Activated CD4-positive, alpha-beta memory T cell treated with anti-CD3 and anti-CD28 coated beads for 36 hours (primary cell): ENCODE measurements at places on chromosomes 3 and 15.

- H3K36me3 ChIP-seq: no peaks in the 10 kb centered on the region
- DNase-seq: no peak
- no peak overlapping the region for H3K27ac ChIP-seq
Measured at GRCh38 chr15:52706091-52706490, 26.9 kb upstream of the ATOSA start.

- no peak overlapping the region for H3K27ac ChIP-seq
- H3K4me3 ChIP-seq: no peak overlapping the region
- no peaks in the 10 kb centered on the region for H3K36me3 ChIP-seq
- no peaks in the 10 kb centered on the region for H3K4me1 ChIP-seq
- no peak for DNase-seq
Measured at GRCh38 chr3:107045791-107046190, 331.4 kb upstream of the CCDC54 start.

DNA sequence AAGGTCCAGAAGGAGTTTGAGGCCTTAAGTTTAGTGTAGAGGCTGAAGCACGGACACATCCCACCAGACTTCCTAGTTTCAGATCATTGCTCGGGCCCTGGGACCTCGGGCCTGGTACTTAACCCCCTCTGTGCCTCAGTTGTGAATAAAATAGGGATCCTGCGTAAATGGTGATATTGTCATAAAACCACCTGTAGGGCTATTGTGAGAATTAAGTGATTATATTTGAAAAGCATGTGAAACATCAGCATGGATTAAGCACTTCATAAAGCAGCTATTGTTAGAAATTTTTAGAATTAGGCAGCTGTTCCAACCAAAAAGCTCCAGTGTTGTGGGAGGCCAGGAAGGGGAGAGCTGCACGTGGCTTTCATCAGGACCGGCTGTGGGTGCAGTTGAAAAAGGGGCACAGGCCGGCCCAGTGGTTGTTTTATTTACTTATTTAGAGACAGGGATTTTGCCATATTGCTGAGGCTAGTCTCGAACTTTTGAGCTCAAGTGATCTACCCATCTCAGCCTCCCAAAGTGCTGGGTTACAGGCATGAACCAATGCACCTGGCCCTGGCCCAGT lies 4.4 kb downstream of the RCCD1 start:
- peaks cover 32% of the 10 kb centered on the region for H3K36me3 ChIP-seq
- DNase-seq: no peak
- no peak overlapping the region for H3K4me3 ChIP-seq
- H3K27me3 ChIP-seq: no peaks in the 10 kb centered on the region
- H3K4me1 ChIP-seq: peaks cover 12% of the 10 kb centered on the region

GRCh38 chr3:41102053-41102556 lies 97.2 kb upstream of the CTNNB1 start:
- no peak overlapping the region for H3K27ac ChIP-seq
- H3K36me3 ChIP-seq: no peaks in the 10 kb centered on the region
- no peaks in the 10 kb centered on the region for H3K27me3 ChIP-seq
- H3K4me1 ChIP-seq: no peaks in the 10 kb centered on the region
- no peak for DNase-seq

- H3K36me3 ChIP-seq: peaks cover 7% of the 10 kb centered on the region
- H3K4me1 ChIP-seq: peaks cover 13% of the 10 kb centered on the region
- no peak overlapping the region for H3K4me3 ChIP-seq
Measured at GRCh38 chr15:50044406-50044805, 74.6 kb downstream of the ATP8B4 start.

GRCh38 chr3:122081543-122082247 lies 26.5 kb downstream of the CD86 start:
- peaks cover 10% of the 10 kb centered on the region for H3K27me3 ChIP-seq
- peaks cover 31% of the 10 kb centered on the region for H3K4me1 ChIP-seq
- no peak overlapping the region for H3K4me3 ChIP-seq
- no peak overlapping the region for H3K27ac ChIP-seq

DNA sequence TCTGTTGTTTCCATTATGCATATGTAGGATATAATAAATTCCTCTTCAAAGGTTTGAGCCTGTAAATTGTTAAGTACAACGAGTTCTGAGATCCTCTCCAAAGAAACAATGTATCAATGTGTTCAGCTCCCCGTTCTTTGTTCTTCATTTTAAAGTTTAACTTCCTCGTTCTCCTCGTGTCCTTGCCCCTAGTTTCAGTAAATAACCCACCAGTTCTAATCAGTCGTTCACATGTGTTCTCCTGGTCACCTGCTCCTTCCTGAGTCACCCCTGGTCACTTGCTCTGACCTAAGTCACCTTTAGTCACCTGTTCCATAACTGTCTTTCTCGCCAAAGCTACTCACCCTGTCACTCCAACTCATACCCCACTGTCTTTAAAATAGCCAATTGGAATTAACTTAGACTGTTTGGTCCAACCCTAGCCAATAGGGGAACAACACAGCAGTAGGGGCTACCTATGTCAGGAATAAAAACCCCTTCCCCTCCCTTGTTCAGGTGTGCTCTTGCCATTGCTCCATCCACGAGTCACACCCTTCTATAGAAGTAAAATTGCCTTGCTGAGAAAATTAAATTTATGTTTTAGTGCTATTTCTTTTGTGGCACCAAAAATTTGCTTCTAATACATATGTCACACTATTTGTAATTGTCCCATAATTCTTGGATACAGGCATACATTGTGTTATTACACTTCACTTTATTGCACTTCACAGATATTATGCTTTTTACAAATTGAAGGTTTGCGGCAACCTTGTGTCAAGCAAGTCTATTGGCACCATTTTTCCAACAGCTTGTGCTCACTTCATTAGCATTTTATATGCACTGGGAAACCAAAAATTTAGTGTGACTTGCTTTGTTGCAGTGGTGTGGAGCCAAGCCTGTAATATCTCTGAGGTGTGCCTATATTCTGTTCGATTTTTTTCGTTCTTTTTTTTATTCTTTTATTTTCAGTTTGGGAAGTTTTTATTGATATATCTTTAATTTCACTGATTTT lies 15.3 kb upstream of the MCF2L2 start:
- peaks cover 13% of the 10 kb centered on the region for H3K4me1 ChIP-seq
- no peaks in the 10 kb centered on the region for H3K27me3 ChIP-seq
- DNase-seq: no peak

DNA sequence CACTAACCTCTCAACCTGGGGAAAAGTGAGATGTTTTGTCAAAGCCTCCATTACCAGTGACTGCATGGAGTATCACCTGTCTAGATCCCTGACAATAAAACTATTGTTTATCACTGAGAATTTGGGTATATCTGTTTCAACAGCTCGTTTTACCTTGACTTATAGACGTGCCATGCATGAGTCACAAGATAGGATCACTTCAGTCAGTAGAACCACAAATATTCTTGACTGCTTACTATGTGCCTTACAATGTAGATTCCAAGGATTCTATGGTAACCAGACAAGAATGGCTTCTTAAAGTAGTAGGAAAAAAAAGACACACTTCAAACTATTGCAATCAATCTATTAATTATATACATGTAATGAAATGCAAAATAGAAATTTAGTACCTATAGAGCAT lies 55.7 kb upstream of the GRM7 start:
- H3K4me1 ChIP-seq: no peaks in the 10 kb centered on the region
- no peaks in the 10 kb centered on the region for H3K27me3 ChIP-seq
- H3K27ac ChIP-seq: no peak overlapping the region
- DNase-seq: no peak
- no peaks in the 10 kb centered on the region for H3K36me3 ChIP-seq

- no peaks in the 10 kb centered on the region for H3K36me3 ChIP-seq
- no peak overlapping the region for H3K4me3 ChIP-seq
- DNase-seq: no peak
- H3K27me3 ChIP-seq: no peaks in the 10 kb centered on the region
- H3K4me1 ChIP-seq: no peaks in the 10 kb centered on the region
Measured at GRCh38 chr15:95032156-95032555, 800.8 kb downstream of the MCTP2 start.

DNA sequence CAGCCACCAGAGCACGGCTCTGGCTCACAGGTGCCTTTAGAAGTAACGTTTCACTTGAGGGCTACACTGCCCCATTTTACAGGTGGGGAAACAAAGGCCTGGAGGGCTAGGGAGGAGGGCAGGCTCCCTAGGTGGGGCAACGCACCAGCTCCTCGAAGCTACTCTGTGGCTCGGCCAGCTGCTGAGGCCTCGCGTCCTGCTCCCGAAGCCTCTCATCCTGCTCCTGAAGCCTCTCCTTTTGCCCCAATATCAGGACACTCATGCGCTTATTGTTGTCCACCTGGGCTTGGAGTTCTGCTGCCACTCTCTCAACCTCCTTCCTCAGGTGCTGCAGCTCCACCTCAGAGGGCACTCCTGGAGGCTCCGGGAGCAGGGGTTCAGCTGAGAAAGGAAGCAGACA lies 28.2 kb upstream of the OR4F6 start:
- no peaks in the 10 kb centered on the region for H3K27me3 ChIP-seq
- no peaks in the 10 kb centered on the region for H3K4me1 ChIP-seq
- peaks cover 2% of the 10 kb centered on the region for H3K36me3 ChIP-seq
- H3K27ac ChIP-seq: no peak overlapping the region

DNA sequence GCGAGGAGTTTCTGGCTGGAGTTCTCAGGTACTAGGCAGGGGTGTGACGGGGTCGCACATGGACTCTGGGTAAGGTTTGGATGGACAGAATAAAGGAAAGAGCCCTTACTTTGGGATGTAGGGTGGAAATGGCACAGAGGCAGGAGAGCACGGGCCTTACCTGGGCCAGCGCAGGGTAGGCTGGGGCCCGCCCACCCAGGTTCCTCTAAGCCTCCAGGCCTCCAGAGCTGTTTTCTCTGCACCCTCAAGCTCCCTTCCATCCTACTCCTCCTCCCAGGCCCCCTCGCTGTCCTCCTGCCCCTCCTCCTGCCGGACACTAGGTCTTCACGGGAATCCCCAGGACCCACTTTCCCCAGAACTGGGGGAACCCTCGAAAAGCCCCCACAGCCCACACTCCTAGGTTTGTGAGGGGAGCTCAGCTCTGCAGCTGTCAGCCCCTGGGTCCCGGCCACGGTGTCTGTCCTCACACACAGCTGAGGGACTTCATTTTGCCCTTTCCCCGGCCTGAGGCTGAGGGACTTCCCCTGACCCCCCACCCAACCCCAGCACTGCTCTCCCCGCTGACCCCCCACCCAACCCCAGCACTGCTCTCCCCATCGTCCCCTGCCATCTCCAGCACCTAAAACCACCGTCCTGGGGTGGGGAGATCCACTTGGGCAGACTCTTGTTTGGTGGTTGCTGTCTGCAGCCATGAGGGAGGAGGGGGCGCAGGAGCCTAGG lies 53.0 kb upstream of the PCSK6 start:
- no peak for DNase-seq
- H3K27me3 ChIP-seq: peaks cover 6% of the 10 kb centered on the region
- H3K27ac ChIP-seq: no peak overlapping the region
- H3K4me3 ChIP-seq: no peak overlapping the region
- peaks cover under 1% of the 10 kb centered on the region for H3K36me3 ChIP-seq

DNA sequence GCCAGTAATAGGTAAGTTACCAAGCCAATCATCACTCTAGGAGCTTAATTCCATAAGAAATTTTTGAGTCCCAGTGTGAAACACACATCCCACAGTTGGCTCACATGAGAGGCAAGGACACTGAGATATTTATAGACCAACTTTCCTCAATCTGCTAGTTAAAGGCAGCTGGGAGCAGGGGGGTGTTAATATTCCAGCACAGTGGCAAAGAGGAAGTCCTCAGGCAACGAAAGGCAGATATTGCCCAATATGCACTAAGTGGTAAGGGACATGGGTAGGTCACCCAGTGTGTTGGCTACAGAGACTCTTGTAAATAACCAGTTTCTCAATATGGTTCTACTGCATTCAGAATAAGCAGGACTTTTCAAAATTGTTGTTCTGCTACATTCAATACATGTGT lies 61.0 kb downstream of the TOP2B start:
- H3K4me1 ChIP-seq: peaks cover 4% of the 10 kb centered on the region
- H3K27ac ChIP-seq: peak overlapping the region; percentile 42
- DNase-seq: no peak
- H3K4me3 ChIP-seq: no peak overlapping the region
- H3K36me3 ChIP-seq: peaks cover 23% of the 10 kb centered on the region

DNA sequence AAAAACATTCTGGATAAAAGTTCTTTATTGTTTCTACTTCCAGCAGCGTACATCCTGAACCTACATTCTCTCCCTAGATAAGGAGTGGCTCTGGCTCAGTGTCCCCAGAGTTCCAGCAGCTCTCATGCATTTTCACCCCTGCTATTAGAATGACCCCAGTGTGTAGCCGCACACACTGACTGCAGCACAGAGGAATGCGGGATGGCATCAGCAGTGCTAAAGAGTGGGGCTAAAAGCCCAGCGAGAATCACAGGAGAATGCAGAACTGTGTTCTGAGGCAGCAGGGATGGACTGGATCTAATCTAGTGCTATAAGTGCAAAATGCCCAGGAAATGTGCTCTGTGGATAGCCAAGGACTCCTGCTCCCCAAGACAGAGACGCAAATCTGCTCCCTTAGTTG lies 66.4 kb upstream of the TJP1 start:
- H3K4me1 ChIP-seq: no peaks in the 10 kb centered on the region
- no peak overlapping the region for H3K4me3 ChIP-seq
- DNase-seq: no peak
- peaks cover 10% of the 10 kb centered on the region for H3K27me3 ChIP-seq
- no peak overlapping the region for H3K27ac ChIP-seq

- no peak overlapping the region for H3K27ac ChIP-seq
- no peaks in the 10 kb centered on the region for H3K27me3 ChIP-seq
- peaks cover 12% of the 10 kb centered on the region for H3K4me1 ChIP-seq
- no peaks in the 10 kb centered on the region for H3K36me3 ChIP-seq
- peak; percentile 77 for DNase-seq
Measured at GRCh38 chr3:43378066-43378935, 92.0 kb downstream of the SNRK start.

DNA sequence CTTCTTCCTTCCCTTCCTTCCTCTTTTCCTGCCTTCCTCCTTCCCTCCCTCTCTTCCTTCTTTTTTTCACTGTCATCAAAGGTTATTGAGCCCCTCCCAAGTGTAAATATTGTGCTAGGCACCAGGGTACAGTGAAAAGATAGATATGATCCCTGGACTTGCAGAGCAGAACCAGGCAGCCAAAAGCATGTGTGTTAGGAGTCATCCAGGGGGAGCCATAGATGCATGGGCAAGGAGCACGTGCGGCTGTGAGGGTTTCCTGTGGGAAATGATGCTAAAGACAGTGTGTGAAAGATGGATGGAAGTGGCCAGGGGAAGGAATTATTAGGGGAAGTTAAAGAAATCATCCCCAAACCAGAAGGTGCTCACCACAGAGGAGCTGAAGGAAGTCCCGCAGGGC lies 65.2 kb downstream of the NR2F2 start:
- H3K27ac ChIP-seq: no peak overlapping the region
- DNase-seq: no peak
- H3K4me1 ChIP-seq: no peaks in the 10 kb centered on the region
- H3K27me3 ChIP-seq: peaks cover 8% of the 10 kb centered on the region
- no peak overlapping the region for H3K4me3 ChIP-seq

GRCh38 chr3:43505351-43505750 lies 116.5 kb downstream of the ANO10 start:
- H3K4me3 ChIP-seq: no peak overlapping the region
- no peak for DNase-seq
- no peaks in the 10 kb centered on the region for H3K36me3 ChIP-seq

DNA sequence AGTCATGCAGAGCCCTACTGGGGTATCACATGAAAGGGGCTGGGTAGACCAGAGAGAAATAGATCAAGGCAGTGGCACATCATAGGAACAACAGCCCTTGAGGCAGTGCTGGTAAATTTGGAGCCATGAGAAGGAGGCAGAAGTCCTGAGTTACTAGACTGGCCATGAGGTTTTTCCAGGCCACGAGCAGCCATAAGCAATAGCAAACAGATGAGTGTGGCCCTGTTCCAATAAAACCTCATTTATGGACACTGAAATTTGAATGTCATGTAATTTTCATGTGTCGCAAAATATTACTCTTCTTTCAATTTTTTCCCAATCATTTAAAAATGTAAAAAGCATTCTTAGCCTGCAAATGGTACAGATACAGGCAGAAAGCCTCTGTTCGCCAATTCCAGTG lies 28.1 kb upstream of the LRRN1 start:
- H3K36me3 ChIP-seq: peaks cover 6% of the 10 kb centered on the region
- DNase-seq: no peak
- H3K4me3 ChIP-seq: no peak overlapping the region
- H3K27ac ChIP-seq: no peak overlapping the region
